ENCODE measurements at places on chromosomes 12 and 14.

DNA sequence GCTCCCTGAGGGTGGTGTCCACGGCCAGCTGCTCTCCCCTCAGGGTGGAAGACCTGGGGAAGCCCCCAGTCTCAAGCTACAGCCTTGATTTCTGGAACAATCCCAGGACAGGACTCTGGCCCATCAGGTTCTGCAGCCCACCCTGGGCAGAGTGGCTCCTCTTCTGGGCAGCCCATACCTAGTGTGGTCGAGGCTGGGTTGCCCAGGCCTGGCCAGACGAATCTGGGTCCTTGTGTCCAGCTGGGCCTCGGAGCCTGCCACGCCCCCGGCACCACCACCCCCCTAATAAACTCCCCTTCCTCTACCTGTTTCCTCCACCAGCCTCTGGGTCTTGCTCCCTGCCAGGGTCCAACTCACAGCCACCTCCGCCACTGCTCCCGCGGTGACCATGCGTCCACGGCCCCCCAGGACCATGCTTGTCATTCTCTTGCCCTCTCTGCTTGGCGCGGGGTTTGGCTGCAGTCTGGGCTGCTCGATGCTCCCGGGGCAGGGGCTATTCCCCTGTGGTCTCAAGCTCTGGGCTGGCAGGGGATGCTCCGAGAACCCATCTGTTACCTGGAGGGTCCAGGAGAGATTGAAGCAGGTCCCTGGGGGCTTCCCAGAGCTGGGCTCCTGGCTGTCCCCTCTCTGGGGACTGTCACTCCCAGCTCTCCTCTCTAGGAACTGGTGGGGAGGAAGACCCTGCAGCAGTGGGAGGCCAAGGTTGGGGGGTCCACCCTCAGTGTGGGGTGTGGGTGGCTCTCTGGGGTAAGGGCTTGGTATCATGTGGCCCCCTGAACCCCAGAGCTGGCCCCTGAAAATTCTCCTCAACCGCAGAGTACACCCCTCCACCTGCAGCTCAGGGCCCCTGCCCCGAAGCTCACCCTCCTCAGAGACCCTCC, 8.7 kb upstream of the GPR132 start:
- no peak for DNase-seq

GRCh38 chr14:69066396-69067171, 86.3 kb downstream of the DCAF5 start:
- DNase-seq: no peak

- no peak for DNase-seq
Observed at GRCh38 chr12:48671231-48671856, 10.7 kb downstream of the KANSL2 start.

- DNase-seq: no peak
Observed at GRCh38 chr12:73106296-73106695, 834.1 kb downstream of the TRHDE start.

DNA sequence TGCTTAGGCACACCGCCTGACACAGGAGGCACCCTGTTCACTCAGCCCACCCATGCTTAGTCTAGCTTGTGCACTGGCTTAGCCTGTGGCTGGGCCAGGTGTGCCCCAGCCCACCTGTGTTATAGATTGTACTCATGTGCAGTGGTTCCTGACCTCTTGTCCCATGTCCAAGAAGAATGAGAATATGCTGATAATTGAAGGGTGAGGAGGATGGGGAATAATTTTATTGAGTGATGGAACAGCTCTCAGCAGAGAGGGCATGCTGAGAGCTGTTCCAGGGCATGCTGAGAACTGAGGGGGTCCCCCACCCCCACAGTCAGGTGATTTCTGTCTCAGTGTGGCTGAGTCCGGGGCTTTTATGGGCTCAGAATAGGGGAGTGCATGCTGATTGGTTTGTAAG, 395.9 kb downstream of the FUT8 start:
- DNase-seq: no peak

DNA sequence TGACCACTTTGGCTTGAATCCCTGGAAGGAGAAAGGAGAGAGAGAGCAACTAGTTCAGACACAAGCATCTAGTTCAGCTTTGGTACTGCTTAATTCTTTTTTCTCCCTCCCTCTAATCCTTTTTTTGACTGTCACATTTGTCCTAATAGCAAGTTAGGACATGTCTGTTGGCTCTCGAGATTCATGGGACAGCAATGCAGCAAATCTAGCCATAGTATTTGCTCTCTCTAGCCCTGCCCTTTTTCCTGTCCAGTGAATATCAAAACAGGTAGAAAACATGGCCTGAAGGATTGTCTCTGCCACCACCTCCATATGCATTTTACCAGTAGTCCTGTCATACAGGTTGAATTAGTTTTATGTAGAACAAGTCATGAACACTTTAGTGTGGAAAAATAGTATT, 116.4 kb downstream of the PTPRB start:
- no peak for DNase-seq

DNA sequence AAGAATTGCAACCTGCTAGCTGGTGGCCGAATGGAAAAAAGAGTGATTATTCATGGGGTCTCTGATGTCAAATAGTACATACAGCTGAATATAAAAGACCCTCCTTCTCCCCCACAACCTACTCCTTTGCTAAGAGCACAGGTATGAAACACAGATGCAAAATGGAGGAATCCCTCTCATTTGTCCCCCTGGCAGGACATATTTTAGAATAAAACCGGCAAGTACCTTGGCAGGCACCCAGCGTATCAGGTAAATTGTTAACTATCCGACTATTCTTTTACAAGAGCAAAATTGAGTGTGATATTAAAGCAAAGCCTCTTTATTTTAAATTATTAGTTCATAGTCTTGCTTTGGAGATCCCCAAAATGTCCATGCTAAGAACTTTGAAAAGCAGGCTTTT, 73.7 kb upstream of the USP44 start:
- DNase-seq: no peak

- no peak for DNase-seq
Observed at GRCh38 chr14:99420711-99421110, 59.9 kb downstream of the SETD3 start.

All from naive thymus-derived CD8-positive, alpha-beta T cell (primary cell).